Mesenchymal stem cell (in vitro differentiated cells and primary cell): ENCODE measurements at places on chromosomes 16 and 17.

- H3K4me1 ChIP-seq = peaks cover 37% of the 10 kb centered on the region
- DNase-seq = no peak
- H3K27ac ChIP-seq = no peak overlapping the region
- H3K4me3 ChIP-seq = no peak overlapping the region
- peaks cover 42% of the 10 kb centered on the region for H3K36me3 ChIP-seq
- H3K27me3 ChIP-seq = no peaks in the 10 kb centered on the region
Measured at GRCh38 chr17:7854078-7854777, 638 bp upstream of the TMEM88 start.

- H3K27ac ChIP-seq = peak overlapping the region; percentile 44
- H3K36me3 ChIP-seq = no peaks in the 10 kb centered on the region
- DNase-seq = no peak
Measured at GRCh38 chr17:46795379-46795952, 23.0 kb downstream of the WNT3 start.

GRCh38 chr16:8583732-8584131, 6.6 kb downstream of the TMEM114 start:
- H3K27ac ChIP-seq = no peak overlapping the region
- DNase-seq = no peak

GRCh38 chr17:81097943-81098308, 63.0 kb downstream of the BAIAP2 start:
- H3K36me3 ChIP-seq = peaks cover 71% of the 10 kb centered on the region
- peaks cover 64% of the 10 kb centered on the region for H3K4me1 ChIP-seq
- no peaks in the 10 kb centered on the region for H3K27me3 ChIP-seq
